ENCODE measurements at places on chromosomes 13 and 19.

GRCh38 chr13:107291875-107292274 lies 723.9 kb upstream of the ARGLU1 start:
- DNase-seq: no peak

GRCh38 chr13:53638040-53638439 lies 609.4 kb downstream of the OLFM4 start:
- no peak for DNase-seq

GRCh38 chr13:21913010-21913409 lies 242.1 kb downstream of the FGF9 start:
- DNase-seq: no peak

- no peak for DNase-seq
Measured at GRCh38 chr19:55228015-55228391, 560 bp downstream of the TMEM86B start.

- DNase-seq: no peak
Measured at GRCh38 chr13:73696713-73697112, 437.5 kb downstream of the KLF12 start.
